ENCODE measurements at places on chromosomes 7 and 10.

- DNase-seq: no peak
Observed at GRCh38 chr10:30073767-30074060, 14.3 kb upstream of the JCAD start.

- DNase-seq: no peak
Observed at GRCh38 chr7:70165477-70166170, 567.3 kb downstream of the AUTS2 start.

GRCh38 chr10:88995156-88995876, 4.7 kb downstream of the FAS start:
- DNase-seq: no peak

DNA sequence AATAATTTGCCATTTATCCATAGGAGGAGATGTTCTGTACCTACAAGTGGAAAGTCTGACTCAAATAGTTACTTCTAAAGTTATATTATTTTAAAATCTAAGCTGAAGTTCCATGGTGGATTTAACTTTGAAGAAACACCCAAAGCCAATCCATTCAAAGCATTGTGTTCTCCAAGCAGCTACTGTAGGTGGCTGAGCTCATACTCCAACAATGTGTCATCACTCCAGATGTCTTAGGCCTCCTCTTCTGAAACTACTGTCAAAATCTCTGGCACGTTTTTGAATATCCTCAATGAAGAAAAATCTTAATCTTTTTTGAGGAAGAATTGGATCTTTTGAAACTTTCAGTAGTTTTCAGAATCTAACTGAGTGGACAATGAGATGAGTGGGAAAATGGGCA, 169.1 kb downstream of the PTEN start:
- DNase-seq: no peak

DNA sequence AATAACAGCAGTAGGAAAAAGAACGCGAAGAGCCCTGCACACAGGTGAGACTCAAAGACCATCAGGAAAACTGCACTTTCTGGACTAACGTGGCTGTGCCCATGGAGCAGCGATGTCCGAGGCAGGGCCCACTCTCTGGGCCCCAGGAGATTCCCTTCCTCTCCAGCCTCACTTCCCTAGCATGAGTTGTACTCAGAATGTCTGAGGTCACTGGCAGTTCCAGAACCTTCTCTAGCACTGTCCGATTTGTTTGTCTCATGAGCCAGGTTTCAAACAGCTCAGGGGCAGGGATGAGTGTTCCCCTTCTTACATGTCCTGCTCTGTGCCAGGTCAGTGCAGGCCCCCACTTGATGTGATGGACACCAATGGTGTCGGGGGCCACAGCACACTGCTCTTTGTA, 484.2 kb downstream of the PTPRN2 start:
- DNase-seq: no peak

- no peak for DNase-seq
Observed at GRCh38 chr10:28798428-28798955, 121.2 kb downstream of the BAMBI start.

DNA sequence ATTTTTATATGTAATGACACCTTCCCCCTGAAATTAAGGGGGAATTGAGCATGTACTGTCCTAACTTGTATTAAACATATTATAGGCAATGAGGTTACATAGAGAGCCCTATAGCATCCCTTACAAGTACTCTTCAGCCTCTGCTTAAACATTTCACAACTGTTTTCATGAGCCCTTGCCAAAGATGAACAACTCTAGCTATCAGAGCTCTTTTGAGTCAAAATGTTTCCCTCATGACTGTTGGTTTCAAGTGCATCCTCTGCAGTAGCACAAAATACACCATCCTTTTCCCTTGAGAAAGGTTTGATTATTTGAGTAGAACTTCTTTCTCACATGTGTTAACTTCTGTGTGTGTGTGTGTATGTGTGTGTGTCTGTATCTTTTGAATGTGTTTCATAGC, 1157.6 kb upstream of the CELF2 start:
- no peak for DNase-seq

- no peak for DNase-seq
Observed at GRCh38 chr7:79090543-79090942, 362.9 kb downstream of the MAGI2 start.

- DNase-seq: peak; percentile 60
Observed at GRCh38 chr10:5812283-5813090, 747 bp downstream of the GDI2 start.

GRCh38 chr7:159209429-159209828, 64.8 kb upstream of the VIPR2 start:
- DNase-seq: no peak

GRCh38 chr10:97687785-97688781, 1.0 kb upstream of the AVPI1 start:
- no peak for DNase-seq

- no peak for DNase-seq
Observed at GRCh38 chr7:141235656-141236055, 161.8 kb downstream of the TMEM178B start.

- no peak for DNase-seq
Observed at GRCh38 chr10:133379152-133379800, at the start of gene PAOX. Gene PAOX (plus strand): TSS chr10:133379262. CDS start chr10:133379317, 55 bp downstream.

- no peak for DNase-seq
Observed at GRCh38 chr10:62384447-62385081, 10.4 kb downstream of the ZNF365 start.

DNA sequence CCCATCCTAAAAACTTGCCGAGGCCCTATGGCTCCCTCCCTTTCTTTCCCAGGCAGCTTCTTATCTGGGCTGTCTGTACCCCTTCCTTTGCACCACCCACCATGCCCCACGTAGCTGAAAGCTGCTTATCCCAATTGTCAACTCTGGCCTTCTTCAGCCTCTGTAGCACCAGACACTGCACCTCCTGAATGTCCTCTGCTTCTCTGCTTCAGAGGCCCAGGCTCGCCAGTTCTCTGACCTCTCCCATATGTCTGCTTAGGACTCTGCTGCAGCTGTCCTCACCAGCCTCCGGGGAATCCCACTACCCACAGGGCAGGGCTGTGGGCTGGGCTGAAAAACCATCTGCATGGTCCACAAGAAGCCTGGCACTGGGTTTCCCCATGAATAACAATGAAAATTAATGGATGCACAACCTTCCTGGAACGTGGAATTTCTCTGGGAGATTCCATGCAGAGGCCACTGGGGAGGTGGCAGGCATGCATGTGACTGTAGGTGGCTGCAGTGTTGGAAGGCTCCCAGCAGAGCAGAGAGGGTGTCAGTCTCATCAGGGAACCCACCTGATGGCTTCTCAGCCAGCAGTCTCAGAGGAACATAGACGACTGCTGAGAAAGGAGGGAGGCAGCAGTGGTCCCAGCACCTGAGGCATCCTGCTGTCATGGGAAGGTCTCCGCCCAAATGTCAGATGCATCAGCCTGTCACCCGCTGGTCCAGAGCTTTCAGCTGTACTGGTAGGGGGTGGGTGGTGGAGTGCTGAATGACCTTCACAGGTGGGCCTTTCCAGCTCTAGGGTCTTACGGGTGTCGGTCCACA, 16.8 kb upstream of the SH2D4B start:
- no peak for DNase-seq

GRCh38 chr10:89203237-89203636, 3.9 kb downstream of the CH25H start:
- no peak for DNase-seq

DNA sequence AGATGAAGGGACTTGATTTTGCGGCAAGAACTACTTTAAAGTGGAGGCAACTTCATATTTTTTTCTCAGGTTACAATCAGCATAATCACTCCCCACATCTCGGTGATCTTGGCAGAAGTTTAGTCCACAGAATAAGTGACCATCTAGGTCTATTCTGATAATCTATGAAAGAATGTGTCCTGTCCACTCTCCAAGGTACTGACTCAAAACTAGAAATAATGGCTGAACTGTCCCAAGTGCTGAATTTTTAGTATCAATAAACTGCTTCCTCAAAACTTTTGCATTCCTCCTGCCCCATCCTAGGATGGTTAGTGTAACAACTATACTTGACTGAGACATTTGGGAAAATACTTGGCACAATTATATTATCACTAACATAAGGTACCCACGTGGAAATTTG, 10.9 kb upstream of the CHRM2 start:
- peak; percentile 83 for DNase-seq

DNA sequence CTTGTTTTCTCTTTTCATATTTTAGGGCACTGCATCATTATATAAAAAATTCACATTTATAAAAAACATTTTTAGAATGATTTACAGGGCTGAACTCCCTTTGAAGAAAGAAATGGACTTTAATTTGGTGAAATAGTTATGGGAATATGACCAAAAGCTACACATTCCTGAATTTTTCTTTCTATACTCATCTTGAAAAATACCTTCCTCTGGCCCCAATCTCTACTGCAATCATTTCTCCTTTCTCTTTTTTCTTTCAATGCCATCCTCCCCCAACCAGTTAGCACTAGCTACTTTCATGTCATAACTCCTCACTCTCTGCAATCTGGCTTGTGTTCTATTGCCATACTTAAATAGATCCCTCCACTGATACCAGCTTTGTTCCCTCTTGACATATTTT, 6.2 kb downstream of the WNT8B start:
- DNase-seq: no peak

DNA sequence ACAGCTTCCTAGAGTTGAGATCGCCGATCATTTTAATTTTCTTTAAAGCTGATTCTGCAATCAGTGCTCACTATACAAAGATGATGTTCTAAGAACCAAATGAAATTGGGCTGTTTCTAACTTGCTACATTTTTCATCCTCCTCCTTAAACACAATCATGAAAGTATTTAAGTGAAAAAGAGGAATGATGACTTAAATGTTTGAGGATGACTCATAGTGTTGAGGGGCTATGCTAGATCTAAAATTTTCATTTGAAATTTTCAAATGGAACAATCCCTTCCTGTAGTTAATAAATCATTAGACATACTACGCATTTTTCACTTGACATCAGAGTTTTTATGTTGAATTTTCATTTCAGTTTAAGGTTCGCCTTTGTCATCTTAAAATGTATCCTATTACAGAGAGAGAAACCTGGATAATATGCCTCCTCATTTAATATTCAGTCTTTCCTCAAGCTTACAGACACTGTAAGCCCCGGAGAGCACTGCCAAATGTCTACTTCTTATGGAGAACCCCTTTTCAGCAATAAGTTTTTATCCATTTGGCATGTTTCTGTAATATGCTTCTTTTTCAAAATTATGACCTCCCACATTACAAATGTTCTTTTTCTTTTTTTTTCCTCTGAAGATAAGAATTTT, 499.6 kb downstream of the MAGI2 start:
- DNase-seq: no peak

DNA sequence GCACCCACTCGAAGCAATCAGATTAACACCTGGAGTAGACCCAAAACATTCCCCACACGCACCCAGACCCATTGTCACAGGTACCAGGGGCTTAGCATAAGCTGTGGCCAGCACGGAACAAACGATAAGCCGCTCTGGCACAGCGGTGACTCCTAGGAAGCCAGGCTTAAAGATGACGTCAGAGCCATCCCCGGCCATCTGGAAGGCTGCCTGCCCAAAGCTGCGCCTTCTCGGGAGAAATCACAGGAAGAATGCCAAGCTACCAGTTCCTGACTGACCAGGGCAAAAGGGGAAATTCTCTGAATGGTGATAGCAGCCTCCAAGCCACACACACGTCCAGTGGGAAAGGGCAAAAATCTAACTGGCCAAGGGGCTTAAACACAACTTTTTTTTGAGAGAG, 13.0 kb upstream of the WIPI2 start:
- DNase-seq: no peak

GRCh38 chr10:61888744-61889143, 12.8 kb upstream of the ARID5B start:
- no peak for DNase-seq

DNA sequence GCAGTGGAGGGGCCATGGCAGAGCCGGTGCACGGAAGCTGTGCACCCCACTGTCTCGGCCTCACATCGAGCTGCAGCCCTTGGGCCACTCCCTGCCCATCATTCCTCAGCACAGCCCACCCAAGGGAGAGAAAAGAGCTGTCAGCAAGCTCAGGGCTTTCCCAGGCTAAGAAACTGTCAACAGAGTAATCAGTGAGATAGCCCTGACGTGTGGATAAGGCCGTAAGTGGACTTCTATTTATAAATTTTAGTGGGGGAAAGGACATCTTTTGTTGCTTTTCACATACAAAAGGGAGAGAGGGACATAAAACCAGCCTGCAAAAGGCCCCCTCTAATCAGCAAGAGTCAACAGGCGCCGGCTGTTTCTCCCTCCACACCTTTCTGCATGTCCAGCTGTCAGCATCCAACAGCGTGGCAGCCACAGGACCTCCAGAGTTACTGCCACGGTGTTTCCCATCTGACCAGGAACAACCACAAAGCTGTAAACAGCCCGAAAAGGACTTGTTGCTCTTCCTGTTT, 56.8 kb upstream of the DDC start:
- DNase-seq: no peak

DNA sequence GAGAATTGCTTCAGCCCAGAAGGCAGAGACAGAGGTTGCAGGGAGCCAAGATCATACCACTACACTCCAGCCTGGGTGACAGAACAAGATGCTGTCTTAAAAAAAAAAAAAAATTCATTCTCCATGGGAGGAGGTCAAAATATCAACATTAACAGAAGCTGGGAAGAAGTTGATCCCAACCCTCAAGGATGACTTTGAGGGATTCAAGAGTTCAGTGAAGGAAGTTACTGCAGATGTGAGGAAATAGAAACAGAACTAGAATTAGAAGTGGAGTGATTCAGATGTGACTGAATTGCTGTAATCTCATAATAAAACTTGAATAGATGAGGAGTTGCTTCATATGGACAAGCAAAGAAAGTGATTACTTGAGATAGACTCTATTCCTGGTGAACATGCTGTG, 19.7 kb upstream of the RPEL1 start:
- no peak for DNase-seq

- no peak for DNase-seq
Observed at GRCh38 chr10:71188201-71188600, 24.2 kb upstream of the UNC5B start.

DNA sequence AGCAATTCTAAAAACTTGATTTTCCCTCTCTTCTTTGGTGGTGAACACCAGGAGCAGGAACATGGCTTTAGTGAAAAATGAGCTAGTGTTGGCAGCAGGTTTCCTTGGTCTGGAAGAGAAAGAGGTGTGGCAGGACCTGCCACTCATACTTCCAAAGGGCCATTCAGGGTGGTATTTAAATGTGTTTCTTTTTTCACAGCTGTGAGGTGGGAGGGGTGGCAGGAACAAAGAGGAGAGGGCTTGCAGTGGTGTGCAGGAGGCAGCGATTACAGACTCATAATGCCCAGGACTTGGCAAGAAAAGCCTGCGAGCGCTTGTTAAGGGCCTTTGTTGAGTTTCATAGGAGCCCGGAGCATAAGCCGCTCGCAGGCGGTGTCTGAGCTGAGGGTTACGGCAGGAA, 36.8 kb downstream of the WIPF3 start:
- no peak for DNase-seq

GRCh38 chr10:88819290-88819689, 16.8 kb downstream of the LIPM start:
- no peak for DNase-seq
